Nephron progenitor cell (in vitro differentiated cells): ENCODE measurements at places on chromosomes 5 and 9.
A peak's percentile ranks its signal among the peaks of the same experiment; 100 is the strongest.

DNA sequence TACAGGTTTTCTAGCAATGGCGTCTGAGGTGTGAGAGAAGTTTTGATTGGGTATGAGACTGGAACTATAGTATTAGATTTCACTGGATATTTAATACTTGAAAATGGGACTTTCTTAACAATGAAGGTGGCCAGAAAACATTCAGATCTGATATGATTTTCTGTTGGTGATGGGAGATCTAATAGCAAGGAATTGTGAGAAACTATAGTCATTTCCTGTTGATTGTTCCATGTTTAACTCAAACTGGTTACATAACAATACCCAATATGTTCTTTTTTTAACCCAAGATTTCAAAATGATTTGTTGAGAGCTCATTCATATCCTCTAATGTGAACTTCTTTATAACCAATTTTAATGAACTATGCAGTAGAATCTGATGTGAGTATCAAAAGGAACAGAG, 793.2 kb upstream of the RGMB start:
- H3K4me3 ChIP-seq, result no peak overlapping the region
- H3K27ac ChIP-seq, result no peak overlapping the region
- H3K4me1 ChIP-seq, result no peaks in the 10 kb centered on the region
- H3K27me3 ChIP-seq, result no peaks in the 10 kb centered on the region
- H3K36me3 ChIP-seq, result no peaks in the 10 kb centered on the region

DNA sequence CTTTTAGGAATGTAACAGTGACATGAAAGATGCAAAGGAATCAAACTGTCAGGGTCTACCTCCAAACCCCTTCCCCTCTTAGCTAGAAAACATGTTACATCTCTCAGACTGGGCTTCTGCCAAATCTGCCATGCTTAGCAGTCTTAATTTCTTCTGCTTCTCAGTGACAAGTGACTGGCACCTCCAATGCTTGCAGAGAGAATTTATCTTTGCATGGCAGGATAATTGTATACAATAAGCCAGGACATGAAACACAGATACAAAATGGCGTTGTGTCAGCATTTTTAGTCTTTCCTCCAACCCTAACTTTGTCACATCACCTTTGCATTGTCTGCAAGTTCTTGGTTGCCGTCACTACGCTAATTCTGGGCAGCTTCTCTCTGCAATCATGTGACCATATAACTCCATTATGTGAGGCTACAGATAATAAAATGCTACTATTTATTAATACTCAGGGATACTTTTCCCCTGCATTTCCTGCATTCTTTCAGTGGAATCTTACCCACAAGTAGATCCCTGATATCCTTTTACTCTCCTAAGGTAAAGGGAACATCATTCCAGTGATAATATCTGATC, 89.8 kb downstream of the PLCXD3 start:
- H3K27me3 ChIP-seq, result no peaks in the 10 kb centered on the region
- no peaks in the 10 kb centered on the region for H3K36me3 ChIP-seq
- H3K4me1 ChIP-seq, result no peaks in the 10 kb centered on the region
- no peak overlapping the region for H3K27ac ChIP-seq

DNA sequence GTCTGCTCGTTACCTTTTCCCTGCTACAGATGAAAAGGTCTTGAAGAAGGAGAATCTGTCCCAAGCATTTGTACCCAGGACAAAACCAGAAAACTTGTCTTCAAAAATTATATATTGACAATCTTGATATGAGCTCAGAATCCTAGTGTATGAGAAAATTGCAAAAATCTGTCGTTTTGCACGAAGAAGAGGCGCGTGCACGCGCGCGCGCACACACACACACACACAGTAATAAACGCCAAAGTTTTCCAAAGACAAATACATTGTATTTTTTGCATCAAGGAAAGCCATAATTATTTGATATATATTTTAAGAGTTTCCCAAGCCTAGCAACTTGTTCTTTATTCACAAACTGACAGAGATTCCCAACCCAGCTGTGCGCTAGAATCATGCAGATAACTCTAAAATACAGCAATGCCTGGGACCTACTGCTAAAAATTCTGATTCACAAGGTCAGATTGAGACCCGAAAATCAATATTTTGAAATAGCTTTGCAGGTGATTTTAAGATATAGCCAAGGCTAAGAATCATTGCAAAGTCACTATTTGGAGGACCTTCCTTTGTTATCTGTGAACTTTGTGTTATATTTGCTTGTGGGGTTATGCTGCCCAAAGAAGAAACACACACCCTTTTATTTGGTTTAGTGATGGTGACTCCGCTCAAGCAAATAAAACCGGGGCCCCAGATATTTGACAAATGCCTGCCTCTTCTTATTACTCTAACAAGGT, 1287.7 kb upstream of the CDH6 start:
- no peak overlapping the region for H3K4me3 ChIP-seq
- H3K27ac ChIP-seq, result no peak overlapping the region
- H3K27me3 ChIP-seq, result no peaks in the 10 kb centered on the region
- no peaks in the 10 kb centered on the region for H3K4me1 ChIP-seq
- no peak for DNase-seq

GRCh38 chr5:145478651-145479050, 356.5 kb downstream of the PRELID2 start:
- H3K36me3 ChIP-seq, result no peaks in the 10 kb centered on the region
- no peaks in the 10 kb centered on the region for H3K27me3 ChIP-seq
- no peak for DNase-seq
- no peak overlapping the region for H3K27ac ChIP-seq
- peaks cover 7% of the 10 kb centered on the region for H3K4me1 ChIP-seq
- H3K4me3 ChIP-seq, result no peak overlapping the region

DNA sequence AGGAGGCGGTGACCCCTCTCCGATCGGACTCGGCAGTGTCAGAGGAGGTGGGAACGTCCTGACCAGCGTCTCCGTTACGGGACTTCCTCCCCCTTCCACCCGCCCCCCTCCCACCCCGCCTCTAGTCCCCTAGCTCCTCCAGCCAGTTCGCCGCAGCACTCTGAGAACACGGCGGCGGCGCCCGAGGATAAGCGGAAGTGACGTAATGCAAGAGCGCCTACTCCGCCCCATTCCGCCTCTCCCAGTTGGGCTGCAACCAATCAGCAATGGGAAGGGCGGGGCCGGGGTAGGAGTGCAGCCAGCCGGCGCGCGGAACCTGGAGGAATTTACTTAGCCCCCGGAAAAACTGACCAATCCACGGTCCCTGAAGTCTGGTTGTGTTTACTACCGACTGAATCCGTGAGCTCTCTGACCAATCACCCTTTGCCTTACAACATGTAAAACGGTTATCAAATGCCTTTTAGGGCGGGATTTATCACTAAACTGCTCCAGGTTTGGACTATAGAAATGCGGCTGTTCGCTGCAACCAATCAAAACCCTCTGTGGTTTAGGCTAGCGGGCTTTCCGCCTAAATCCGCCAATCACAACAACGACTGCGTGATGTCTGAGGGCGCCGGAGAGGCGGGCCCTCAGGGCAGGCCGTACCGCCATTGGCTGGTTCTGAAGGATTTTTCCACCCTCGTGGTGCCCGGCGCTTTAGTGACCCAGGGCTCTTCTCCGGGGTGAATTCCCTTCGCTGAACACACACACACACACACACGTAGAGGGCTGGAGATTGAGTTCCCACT, at the start of gene ZBTB5:
ZBTB5 (minus strand) TSS at position 202 of the 788 bp plus-strand sequence. CDS start 22,899 bp downstream, outside the sequence.
- peak within 1 kb of the TSS; percentile 93 for H3K4me3 ChIP-seq
- H3K36me3 ChIP-seq, result peaks cover 25% of the 10 kb centered on the region
- DNase-seq, result peak; percentile 99
- H3K27me3 ChIP-seq, result no peaks in the 10 kb centered on the region

DNA sequence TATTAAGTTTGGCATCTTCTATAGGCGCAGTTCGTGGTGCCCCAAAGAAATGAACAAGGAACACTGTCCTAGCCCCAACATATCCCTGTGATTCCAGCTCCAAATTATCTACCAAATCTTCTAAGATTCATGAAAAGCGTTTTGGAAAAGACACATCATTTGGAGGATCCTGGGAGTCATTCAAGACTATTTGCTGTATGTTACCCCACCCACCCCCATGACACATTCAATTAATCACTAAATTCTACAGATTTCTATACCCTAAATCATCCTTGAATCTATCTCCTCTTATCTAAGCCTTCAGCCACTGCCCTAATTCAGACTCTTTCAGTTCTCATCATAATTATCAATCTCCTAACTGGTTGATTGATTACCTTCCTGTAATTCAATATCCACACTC, 5.5 kb upstream of the RUSC2 start:
- H3K4me3 ChIP-seq, result no peak overlapping the region
- H3K27me3 ChIP-seq, result peaks cover 26% of the 10 kb centered on the region
- peaks cover 17% of the 10 kb centered on the region for H3K4me1 ChIP-seq
- DNase-seq, result no peak
- H3K27ac ChIP-seq, result no peak overlapping the region

DNA sequence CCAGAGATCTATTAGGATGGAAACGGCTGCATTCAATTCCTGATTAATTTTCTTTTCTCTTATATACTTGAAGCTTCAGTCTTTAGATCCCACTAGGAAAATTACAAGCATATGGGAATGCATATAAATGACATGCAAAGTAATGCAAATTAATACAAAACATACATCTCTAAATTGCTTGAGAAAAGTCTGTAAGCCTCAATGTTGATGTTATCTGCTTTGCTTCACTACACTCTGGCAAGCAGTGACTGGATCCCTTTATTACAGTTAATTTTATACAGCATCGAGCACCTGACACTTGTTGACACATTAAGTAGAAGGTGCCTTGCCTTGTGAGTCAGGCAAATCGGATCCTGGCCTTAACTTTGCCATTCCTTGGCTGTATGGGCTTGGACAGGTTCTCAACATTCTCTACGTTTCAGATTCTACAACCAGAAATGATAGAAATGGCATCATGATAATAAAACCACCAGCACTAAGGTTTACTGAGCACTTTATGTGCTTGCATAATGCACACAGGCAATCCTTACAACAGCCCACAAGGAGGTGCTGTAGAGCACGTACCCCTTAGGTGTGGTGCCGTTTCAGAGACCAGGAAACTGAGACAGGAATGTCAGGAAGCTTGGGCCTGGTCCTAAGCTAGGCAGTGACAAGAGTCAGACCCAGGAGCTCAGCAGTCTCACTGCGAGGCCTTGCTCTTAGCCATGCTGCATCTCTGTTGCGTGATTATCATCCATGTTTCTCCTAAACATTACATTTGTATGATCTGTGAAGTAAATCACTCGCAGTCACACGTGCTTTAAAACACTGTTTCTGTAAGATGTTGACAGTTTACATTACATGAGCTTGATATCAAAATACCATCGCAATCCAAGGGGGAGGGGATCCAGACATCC, 2.7 kb downstream of the GCNT4 start:
- no peak overlapping the region for H3K4me3 ChIP-seq
- H3K27me3 ChIP-seq, result peaks cover 35% of the 10 kb centered on the region
- no peaks in the 10 kb centered on the region for H3K36me3 ChIP-seq
- peaks cover 39% of the 10 kb centered on the region for H3K4me1 ChIP-seq

DNA sequence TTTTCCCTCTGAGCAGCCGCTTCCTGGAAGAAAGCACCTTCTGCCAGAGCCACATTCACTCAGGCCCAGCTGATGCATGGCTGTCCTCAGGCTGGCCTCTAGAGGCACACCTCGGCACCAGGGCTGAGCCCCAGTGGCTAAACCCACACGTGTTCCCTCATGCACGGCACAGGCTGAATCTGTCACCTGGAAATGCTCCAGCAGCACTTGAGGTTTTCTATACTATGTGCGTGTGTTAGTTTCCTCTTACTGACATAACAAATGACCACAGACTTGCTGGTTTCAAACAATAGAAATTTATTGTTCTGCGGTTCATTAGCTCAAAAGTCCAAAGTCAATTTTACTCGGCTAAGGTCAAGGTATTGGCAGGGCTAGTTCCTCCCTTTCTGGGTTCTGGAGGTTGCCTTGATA, 141.4 kb downstream of the LRRC70 start:
- peak overlapping the region; percentile 94 for H3K27ac ChIP-seq
- no peaks in the 10 kb centered on the region for H3K36me3 ChIP-seq
- H3K4me3 ChIP-seq, result peak overlapping the region; percentile 46
- DNase-seq, result peak; percentile 61
- peaks cover 8% of the 10 kb centered on the region for H3K27me3 ChIP-seq
- H3K4me1 ChIP-seq, result peaks cover 67% of the 10 kb centered on the region

GRCh38 chr9:14180960-14181537, 132.9 kb downstream of the NFIB start:
- H3K27ac ChIP-seq, result no peak overlapping the region
- no peak overlapping the region for H3K4me3 ChIP-seq
- no peaks in the 10 kb centered on the region for H3K4me1 ChIP-seq
- no peaks in the 10 kb centered on the region for H3K36me3 ChIP-seq

DNA sequence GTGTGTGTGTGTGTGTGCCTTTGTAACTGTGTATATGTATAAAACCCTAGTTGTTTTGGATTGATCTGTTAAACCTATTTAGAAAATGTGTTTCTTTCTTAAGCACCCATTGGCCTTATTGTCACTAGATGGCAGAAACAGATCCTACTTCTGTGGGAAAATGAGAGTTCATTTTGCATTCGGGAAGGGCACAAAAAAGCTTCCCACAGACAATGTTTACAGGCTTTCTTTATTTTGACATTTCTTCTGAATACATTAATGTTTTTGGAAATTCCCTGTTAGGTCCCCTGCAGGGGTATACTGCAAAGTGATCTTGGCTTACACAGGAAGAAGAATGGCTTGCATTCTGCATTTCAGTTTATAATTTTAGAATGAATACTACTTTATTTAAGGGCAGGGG, 481.8 kb upstream of the ARRDC3 start:
- no peak overlapping the region for H3K4me3 ChIP-seq
- H3K27me3 ChIP-seq, result no peaks in the 10 kb centered on the region
- H3K4me1 ChIP-seq, result peaks cover 4% of the 10 kb centered on the region
- DNase-seq, result no peak
- no peak overlapping the region for H3K27ac ChIP-seq

GRCh38 chr5:76337953-76338451, 65.1 kb upstream of the IQGAP2 start:
- no peak overlapping the region for H3K4me3 ChIP-seq
- DNase-seq, result peak; percentile 31
- peaks cover 45% of the 10 kb centered on the region for H3K4me1 ChIP-seq
- peak overlapping the region; percentile 32 for H3K27ac ChIP-seq
- H3K27me3 ChIP-seq, result peaks cover 2% of the 10 kb centered on the region

DNA sequence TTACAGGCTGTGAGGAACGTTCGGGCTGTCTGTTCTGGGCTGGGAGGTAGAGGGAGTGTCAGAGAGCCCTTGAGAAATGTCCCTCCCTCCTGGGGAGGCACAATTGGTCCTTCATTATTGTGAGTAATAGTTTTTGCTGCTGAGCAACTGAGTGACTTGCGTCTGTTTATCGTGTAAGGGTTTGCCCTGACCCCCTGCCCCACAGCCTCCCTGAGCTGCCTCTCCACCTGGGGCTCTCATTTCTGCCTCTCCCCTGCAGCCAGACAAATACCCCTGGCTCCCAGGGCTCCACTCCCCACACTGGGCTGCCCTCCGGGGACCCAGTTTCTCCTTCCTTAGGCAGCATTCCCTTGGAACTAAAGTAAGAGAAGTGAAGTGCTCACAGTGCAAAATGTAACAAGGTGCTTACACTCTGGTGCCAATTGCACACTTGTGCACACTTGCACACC, 174.9 kb upstream of the MVB12B start:
- no peak overlapping the region for H3K4me3 ChIP-seq
- H3K27me3 ChIP-seq, result peaks cover 44% of the 10 kb centered on the region
- no peak for DNase-seq

GRCh38 chr5:137604348-137605095, 105.4 kb upstream of the SPOCK1 start:
- peaks cover 21% of the 10 kb centered on the region for H3K4me1 ChIP-seq
- H3K36me3 ChIP-seq, result no peaks in the 10 kb centered on the region
- H3K27me3 ChIP-seq, result peaks cover 45% of the 10 kb centered on the region
